Lower lobe of right lung (tissue), 2 donors: ENCODE measurements at places on chromosomes 16 and 17.

DNA sequence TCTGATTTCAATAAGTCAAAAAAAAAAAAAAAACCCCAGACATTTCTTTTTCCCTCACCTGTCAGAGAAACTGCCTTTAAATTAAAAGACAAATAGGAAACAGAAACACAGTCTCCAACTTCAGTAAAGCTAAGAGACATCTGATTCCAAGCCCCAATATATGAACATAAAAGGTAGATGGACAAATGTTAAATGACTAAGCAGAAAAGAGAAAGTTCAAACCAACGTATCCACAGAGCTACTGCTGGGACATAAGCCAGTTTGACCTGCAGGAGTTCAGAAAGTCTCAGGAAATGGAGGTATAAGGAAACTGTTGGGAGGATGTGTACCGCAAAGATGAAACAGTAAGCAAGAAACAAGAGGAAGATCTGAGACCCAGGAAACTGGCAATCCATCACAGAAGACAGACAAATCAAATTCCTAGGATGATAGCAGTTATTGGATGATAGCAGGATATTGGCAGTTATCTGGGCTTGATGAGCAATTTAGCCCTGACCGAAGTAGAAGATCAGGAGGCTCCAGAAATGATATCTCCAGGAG is 135.0 kb downstream of the BRIP1 start:
- H3K4me3 ChIP-seq = no peak overlapping the region
- no peaks in the 10 kb centered on the region for H3K27me3 ChIP-seq
- no peak overlapping the region for H3K27ac ChIP-seq
- no peaks in the 10 kb centered on the region for H3K36me3 ChIP-seq

DNA sequence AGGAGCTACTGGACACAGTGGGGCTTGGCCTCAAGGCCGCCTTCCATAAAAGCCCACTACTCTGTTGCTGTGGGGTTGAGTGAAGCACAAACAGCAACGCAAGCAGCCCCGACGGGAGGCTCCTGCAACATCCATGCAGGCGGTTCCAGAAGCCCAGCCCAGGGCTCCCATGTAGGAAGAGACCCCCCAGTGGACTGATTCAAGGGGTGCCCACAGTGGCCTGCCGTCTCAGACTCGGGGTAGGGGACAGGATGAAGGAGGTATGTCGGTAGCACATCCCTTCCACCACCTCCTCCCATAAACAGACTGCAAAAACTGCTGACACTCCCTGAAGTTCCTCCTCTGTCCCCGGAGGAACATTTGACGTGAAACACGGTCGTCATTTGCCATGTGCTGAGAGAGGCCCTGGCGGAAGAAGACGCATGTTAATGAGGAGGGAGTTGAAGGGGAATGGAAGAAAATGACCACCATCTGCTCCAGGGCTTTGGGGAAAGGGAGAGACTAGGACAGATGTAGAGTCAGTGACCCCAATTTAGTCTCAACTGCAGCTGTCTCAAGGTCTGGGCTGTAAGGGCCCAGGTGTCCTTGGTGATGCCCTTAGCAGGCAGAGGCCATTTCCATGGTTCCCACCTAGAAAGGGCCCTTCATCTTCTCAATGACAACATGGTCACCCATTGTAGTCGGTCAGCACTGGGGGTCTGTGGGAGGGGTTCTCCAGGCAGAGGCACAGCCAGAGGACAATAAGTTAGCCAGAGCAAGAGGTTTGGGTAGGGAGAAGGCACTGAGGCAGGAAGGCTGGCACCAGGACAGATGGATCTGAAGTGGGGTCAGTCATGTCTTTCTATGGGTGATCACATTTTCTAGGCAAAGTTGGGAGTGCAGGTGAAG is 200.6 kb downstream of the CPPED1 start:
- H3K27me3 ChIP-seq = peaks cover 3% of the 10 kb centered on the region
- H3K27ac ChIP-seq = no peak overlapping the region
- H3K4me1 ChIP-seq = no peaks in the 10 kb centered on the region
- no peak overlapping the region for H3K4me3 ChIP-seq
- no peaks in the 10 kb centered on the region for H3K36me3 ChIP-seq
- DNase-seq = no peak

DNA sequence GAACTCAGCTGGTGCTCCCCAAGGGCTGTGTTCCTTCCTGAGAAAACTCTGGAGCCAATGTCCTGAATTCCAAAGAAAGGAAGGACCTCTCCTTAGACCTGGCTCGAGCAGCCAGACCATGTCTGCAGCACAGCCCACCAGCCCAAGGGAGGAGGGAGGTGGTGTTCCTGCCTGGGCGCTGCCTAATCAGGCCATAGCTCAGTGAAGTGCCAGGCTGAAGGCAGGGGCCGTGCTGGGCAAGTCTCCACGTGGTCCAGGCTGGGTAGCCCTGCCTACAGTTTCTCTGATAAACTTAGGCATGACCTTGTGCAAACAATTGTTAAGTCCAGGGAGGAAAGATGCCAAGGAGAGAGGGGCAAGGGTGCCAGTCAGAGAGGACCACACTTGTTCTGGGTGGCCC is 76.8 kb downstream of the MPRIP start:
- H3K36me3 ChIP-seq = no peaks in the 10 kb centered on the region
- H3K27me3 ChIP-seq = no peaks in the 10 kb centered on the region
- H3K4me3 ChIP-seq = no peak overlapping the region
- DNase-seq = peak; percentile 63
- peaks cover 69% of the 10 kb centered on the region for H3K4me1 ChIP-seq

- H3K36me3 ChIP-seq = no peaks in the 10 kb centered on the region
- no peak overlapping the region for H3K27ac ChIP-seq
- no peak overlapping the region for H3K4me3 ChIP-seq
Measured at GRCh38 chr16:12639044-12639443, 164.6 kb downstream of the CPPED1 start.

- no peak overlapping the region for H3K27ac ChIP-seq
- peaks cover 52% of the 10 kb centered on the region for H3K36me3 ChIP-seq
- no peak overlapping the region for H3K4me3 ChIP-seq
- H3K27me3 ChIP-seq = no peaks in the 10 kb centered on the region
- DNase-seq = no peak
Measured at GRCh38 chr16:75620326-75621169, 2.5 kb downstream of the ADAT1 start.

GRCh38 chr17:19719355-19720209 is 3.2 kb upstream of the SLC47A2 start:
- H3K36me3 ChIP-seq = no peaks in the 10 kb centered on the region
- peaks cover 18% of the 10 kb centered on the region for H3K4me1 ChIP-seq
- no peaks in the 10 kb centered on the region for H3K27me3 ChIP-seq
- no peak overlapping the region for H3K4me3 ChIP-seq

- H3K27me3 ChIP-seq = no peaks in the 10 kb centered on the region
- peaks cover 76% of the 10 kb centered on the region for H3K36me3 ChIP-seq
- peak overlapping the region; percentile 14 for H3K4me3 ChIP-seq
- peak; percentile 80 for DNase-seq
- peak overlapping the region; percentile 86 for H3K27ac ChIP-seq
- peaks cover 97% of the 10 kb centered on the region for H3K4me1 ChIP-seq
Measured at GRCh38 chr16:1543085-1543896, 9.8 kb downstream of the TMEM204 start.
